GDM1 (cell line): ENCODE measurements at places on chromosomes 2 and 18.

DNA sequence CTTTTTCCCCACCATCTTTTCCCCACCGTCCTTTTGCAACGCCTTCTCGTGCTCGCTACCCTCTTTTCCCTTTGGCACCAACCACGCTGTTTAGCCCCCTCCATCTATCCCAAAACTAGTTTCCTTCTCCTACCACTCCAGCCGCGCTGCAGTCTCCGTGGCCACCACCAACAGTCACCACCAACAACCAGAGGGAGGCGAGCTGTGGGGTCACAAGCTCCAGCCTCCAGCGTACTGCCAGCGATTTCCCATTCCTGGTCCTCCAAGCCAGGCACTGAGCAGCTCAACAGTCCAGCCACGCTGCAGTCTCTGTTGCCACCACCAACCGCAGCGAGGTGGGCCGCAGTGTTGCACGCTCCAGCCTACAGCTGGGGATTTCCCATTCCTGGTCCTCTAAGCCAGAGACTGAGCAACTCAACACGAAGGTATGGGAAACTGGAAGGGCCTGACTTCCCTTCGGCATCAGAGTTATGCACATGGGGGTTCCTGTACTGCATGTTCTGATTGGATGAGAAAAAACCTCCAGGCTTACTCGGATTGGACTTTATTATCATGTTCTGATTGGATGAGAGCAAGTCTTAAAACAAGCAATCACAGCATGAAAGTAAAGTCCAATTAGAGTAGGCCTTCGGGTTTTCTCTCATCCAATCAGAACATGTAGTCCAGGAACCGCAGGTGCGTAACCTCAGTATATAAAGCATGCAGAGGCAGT, 42.3 kb upstream of the IMP4 start:
- DNase-seq, result no peak

- no peak for DNase-seq
Measured at GRCh38 chr18:37805773-37806404, 240.3 kb upstream of the CELF4 start.

DNA sequence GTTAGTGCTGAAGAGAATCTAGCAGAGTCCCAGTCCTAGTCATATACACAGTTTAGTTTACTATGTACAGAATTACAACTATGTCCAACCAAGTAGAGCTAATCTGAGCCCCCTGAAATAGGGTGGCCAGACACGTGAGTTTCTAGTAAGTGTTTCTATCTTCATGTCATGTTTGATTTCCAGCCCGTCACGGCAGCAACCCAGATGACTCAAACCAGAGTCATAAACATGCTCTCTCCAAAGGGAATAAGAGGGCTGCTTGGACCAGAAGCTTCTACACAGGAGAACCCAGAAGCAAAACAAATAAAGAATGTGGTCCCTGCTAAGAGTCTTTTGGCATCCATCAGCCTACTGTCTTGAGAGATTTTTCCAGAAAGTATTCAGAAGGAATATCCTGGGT, 64.9 kb upstream of the WIPF1 start:
- DNase-seq, result no peak

GRCh38 chr2:216492597-216493333, 5.9 kb upstream of the RPL37A start:
- no peak for DNase-seq

DNA sequence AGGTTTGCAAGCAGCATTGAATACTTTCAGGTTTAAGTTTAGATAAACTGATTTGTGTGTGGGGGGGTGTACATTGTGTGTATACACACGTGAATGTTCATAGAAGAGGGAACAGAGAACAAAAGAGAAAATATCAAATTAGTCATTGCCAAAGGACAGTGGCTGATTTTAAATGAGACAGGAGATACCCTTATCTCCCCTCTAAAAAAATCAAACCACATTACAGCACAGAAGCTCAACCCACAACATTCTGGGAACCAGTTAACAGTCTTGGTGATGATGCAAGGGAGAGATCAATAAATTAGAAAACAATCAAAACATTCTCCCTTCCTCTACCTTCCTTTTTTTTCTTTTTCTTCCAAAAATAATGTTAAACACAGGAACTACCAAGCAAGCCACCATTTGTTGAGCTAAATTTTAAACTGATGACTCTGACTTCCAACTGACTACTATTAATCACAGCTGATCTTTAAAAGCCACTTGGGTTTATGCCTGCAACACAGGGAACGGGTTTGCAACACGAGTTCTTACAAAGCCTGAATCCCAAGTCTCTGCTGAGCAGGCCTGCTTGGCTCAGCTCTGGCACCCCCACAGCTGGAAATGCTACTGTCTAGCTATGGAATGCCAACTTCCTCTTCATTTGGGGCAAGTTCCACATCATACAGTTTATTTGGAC, 119.2 kb upstream of the ACVR1C start:
- DNase-seq, result no peak

- DNase-seq, result no peak
Measured at GRCh38 chr2:34353509-34354113, 754.5 kb upstream of the FAM98A start.

GRCh38 chr2:215760091-215760490, 253.3 kb downstream of the MREG start:
- DNase-seq, result no peak

DNA sequence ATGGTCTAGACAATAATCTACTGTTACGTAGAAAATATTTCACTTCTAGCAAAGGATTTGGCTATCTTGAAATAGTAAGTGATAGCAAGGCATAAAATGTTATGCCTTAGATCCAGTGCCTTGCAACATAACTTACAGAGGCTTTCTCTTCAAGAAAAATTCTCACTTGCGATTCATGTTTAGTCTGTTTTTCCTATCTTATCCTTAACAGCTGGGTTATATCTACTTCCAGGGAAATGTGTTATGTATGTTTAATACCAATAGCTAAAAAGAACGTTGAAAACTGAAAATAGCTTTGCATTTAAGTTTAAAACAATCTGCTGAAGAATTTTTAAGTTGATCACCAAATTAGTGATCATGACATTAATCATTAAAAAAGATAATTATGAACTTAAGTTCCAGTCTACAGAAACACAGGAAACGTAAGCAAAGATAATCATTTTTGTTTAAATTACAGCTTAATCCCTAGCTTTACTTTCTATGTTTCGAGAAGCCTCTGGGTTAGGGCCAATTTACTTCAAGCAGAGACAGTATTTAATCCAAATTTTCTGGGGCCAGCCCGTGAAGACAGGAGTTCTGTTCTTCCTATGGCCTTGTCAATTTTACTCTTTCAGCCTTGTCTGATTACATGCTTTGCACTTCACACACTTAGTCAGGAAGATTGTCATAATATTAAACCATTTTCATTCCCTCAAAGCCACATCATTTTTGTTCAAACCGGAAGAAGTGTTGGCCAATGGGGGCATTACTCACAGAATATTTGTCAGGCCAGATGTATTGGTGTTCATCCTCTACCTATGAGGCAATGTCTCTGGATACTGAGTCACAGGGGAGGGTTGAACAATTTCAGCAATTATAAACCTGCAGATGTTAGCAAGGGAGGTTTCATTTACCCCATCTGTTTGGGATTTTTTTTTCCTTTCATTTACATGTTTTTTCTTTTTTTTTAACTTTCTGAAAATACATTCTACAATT, 1132.9 kb upstream of the ZEB2 start:
- DNase-seq, result no peak

- no peak for DNase-seq
Measured at GRCh38 chr2:166700079-166700478, 188.2 kb upstream of the XIRP2 start.

- no peak for DNase-seq
Measured at GRCh38 chr18:41504316-41504715, 450.7 kb upstream of the PIK3C3 start.

- no peak for DNase-seq
Measured at GRCh38 chr18:28177828-28178635, 1.1 kb upstream of the CDH2 start.

DNA sequence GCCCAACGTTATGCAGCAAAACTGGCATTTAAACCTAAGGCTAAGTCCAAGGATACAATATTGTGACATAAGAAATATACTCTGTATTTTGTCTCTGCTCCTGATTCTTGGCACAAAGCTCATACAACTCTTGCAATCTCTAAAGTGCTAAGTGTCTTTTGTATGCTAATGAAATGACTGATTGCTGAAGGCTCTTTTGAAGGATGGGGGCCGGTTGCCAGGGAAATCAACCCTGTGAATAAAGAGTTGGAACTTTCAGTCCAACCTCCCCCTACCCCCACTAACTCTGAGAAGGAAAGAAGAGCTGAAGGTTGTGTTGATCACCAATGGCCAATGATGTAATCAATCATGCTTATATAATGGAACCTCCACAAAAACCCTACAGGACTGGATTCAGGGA, 40.3 kb downstream of the SESTD1 start:
- DNase-seq, result no peak

- DNase-seq, result no peak
Measured at GRCh38 chr2:197620133-197620532, 55.3 kb downstream of the RFTN2 start.

DNA sequence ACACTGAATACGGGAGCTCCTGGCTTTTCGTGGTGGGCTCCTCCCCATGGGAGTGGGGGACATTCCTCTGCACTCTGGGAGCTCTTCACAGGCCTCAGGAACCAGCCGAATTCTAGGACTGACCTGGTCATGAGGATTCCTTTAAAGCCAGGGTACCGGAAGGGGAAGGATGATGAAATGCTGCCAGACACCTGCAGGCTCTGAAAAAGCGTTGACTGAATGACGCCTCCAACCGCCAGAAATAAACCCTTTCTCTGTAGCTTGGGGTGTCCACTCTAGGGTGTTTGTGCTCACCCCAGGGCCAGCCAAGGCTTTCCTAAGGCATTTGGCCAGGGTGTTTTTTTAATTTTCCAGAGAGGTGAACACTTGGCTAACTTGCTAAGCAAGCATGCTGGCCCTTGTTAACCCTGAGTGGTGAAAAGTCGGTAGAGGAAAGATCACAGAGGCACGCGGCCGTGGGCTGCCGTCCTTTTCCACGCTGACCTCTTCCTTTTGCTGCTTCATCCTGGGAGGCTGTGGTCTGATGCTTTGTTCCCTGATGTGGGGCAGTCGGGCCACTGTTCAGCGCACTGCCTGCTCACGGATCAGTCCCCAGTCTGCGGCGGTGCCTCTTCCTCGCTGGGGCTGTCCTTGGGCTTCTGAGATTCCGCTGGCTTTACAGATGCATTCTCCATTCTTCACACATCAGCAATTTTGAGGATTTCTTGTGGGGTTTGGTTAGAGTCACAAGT, 32.0 kb downstream of the IMPA2 start:
- DNase-seq, result no peak

- DNase-seq, result no peak
Measured at GRCh38 chr2:203820969-203821368, 46.6 kb upstream of the CTLA4 start.

- no peak for DNase-seq
Measured at GRCh38 chr18:80249217-80250093, 2.1 kb upstream of the PARD6G start.

- DNase-seq, result no peak
Measured at GRCh38 chr18:10430677-10431076, 23.8 kb upstream of the APCDD1 start.

GRCh38 chr2:148503516-148503915, 141.0 kb upstream of the EPC2 start:
- no peak for DNase-seq

DNA sequence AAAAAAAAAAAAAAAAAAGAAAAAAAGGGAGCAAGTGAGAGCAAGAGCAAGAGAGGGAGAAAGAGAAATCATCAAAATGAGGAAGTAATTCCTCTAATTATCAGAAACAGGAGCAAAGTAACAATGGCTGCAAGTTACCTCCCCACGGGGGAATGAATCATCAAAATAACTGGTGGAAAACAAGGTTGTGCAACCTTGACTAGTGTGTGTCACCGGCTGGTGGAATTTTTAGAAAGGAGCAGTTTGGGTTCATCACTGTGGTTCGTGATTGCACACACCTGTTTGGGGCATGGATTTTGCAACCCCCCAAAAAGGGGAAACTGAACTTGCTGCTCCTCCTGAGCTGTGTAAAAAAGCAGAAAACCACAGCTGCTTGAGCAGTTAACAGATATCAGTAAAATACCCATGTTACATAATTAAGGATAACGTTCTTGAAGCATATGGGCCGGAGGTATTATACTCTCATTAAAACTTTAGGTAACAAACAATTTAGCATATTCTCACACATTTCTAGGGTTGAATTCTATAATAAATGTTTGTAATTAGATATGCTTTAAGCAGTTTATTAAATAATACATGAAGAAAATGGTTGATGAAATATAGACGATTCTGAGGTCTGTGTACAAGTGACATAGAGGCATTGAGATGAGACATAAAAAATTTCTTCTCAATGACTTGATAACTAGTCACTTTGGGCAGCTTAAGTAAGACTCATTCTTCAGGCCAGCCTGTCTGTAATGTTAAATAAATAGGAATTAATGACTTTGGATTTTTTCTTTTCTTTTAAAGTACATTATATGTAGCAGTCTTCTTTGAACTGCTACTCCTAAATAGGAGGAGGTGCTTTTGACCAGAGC, 184.2 kb upstream of the ZEB2 start:
- peak; percentile 41 for DNase-seq

DNA sequence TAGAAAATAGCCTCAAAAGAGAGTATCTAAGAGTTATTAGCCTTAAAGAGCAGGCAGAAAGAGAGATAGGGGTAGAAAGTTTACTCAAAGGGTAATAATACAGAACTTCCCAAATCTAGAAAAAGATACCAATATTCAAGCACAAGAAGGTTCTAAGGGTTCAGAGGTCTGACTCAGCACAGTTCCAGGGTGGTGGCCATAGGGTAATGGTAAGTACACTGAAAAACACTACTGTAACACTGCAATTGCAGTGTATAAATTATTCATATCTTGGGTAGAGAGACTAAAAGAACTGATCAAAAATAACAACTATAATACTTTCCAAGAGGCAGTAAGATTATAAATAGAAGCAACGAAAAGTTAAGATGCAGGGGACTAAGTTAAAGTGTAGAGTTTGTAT, 115.2 kb downstream of the ROCK1 start:
- no peak for DNase-seq

- DNase-seq, result no peak
Measured at GRCh38 chr2:98806236-98806697, 75.3 kb upstream of the MGAT4A start.

GRCh38 chr2:24855022-24855622, 61.9 kb downstream of the CENPO start:
- no peak for DNase-seq

- no peak for DNase-seq
Measured at GRCh38 chr2:109155553-109156451, 26.8 kb downstream of the SH3RF3 start.

DNA sequence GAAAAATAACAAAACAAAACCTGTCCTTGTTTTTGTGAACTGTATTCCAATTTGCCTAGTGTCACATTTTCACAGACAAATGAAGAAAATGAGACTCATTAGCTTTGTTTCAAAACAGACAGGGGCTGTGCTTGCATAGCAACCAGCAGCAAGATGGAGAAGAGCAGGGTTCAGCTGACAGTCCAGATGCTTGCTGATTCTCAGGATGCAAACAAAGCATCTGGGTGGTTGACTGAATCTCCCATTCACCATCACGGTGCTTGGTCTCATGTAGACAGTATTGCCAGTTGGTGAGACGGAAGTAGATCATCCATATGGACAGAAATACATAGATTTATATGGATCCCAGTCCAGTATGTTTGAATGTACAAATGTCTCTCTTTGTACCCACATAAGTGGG, 326.8 kb downstream of the CCDC85A start:
- DNase-seq, result no peak
